ENCODE measurements at places on chromosomes 1 and 21. TPM values are rescaled to one million over a fixed set of nuclear protein-coding genes. Genes with fewer than 3 reads are reported as not detected.

DNA sequence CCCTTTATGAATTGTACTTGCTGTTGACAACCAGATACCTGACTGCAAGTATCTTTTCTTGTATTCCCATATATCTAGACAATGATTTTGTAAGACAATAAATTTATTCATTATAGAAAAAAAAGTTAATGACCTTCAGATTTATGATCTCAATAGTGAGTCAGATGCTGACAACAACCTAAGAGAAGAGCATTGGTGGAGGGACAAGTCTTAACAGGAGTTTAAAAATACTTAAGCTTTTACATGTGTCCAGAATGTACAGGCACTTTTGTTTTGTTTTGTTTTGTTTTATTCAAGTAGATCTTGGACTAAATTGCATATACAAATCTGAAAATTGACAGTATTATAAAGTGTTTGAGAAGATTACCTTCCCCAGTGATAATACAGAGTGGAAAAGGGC lies 1544.6 kb upstream of the B3GALT2 start:
- no peaks in the 10 kb centered on the region for H3K36me3 ChIP-seq
- H3K4me3 ChIP-seq, result no peak overlapping the region
- H3K27me3 ChIP-seq, result no peaks in the 10 kb centered on the region
- no peaks in the 10 kb centered on the region for H3K4me1 ChIP-seq
- H3K27ac ChIP-seq, result no peak overlapping the region

DNA sequence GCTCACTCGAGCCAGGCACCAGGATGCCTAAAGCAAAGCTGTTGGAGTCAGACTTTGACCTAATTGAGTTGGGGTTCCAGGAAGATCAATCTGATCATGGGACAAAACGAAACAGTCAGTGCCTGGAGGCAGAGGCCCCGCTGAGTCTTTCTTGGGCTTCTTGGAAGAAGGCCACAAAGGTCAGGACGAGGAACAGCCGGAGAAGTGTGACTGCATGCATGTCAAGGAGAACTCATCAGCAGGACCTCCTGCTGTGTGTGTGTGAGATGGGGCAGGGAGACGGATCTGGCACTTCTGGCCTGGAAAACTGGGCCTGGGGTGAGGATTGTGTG lies 190.8 kb downstream of the CAMTA1 start:
- no peaks in the 10 kb centered on the region for H3K27me3 ChIP-seq
- no peak overlapping the region for H3K4me3 ChIP-seq
- DNase-seq, result no peak
- H3K27ac ChIP-seq, result no peak overlapping the region

DNA sequence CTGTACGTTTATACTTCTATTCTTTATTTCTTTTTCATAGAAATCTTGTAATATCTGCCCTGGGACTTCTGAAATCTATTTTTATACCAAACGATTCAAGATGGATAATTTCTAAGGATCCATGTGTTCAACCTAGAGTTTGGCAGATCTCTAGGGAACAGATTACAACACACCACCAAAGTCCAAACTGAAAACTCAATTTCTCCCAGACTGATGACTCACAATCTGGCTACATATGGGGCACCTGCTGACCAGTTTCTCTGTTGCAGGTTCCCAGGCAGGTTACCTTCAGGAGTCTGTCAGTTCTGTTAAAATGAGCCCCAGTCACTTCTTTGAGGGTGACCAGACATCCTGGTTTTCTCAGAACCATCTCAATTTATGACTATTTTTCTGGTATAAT lies 439.4 kb downstream of the GPATCH2 start:
- H3K4me3 ChIP-seq, result no peak overlapping the region
- no peaks in the 10 kb centered on the region for H3K36me3 ChIP-seq
- no peak for DNase-seq

CFAP126 gene
- not detected for total RNA-seq

- DNase-seq, result no peak
- no peaks in the 10 kb centered on the region for H3K27me3 ChIP-seq
- no peak overlapping the region for H3K27ac ChIP-seq
- no peak overlapping the region for H3K4me3 ChIP-seq
- peaks cover 3% of the 10 kb centered on the region for H3K36me3 ChIP-seq
These were observed 8.8 kb downstream of the KCND3 start for GRCh38 chr1:111980686-111981085.

PLXNA2 gene
- total RNA-seq, result 2.8 TPM

- H3K27ac ChIP-seq, result no peak overlapping the region
- peaks cover 8% of the 10 kb centered on the region for H3K4me1 ChIP-seq
- no peaks in the 10 kb centered on the region for H3K27me3 ChIP-seq
- no peaks in the 10 kb centered on the region for H3K36me3 ChIP-seq
These were observed 21.5 kb upstream of the ARHGAP29 start for GRCh38 chr1:94258873-94259331.

GRCh38 chr1:37478890-37479254 lies 4.5 kb downstream of the ZC3H12A start:
- no peaks in the 10 kb centered on the region for H3K27me3 ChIP-seq
- peaks cover 30% of the 10 kb centered on the region for H3K36me3 ChIP-seq
- H3K4me1 ChIP-seq, result peaks cover 52% of the 10 kb centered on the region
- no peak for DNase-seq
- H3K27ac ChIP-seq, result peak overlapping the region; percentile 97

SLC35A3 gene
- 35.1 TPM for total RNA-seq

DNA sequence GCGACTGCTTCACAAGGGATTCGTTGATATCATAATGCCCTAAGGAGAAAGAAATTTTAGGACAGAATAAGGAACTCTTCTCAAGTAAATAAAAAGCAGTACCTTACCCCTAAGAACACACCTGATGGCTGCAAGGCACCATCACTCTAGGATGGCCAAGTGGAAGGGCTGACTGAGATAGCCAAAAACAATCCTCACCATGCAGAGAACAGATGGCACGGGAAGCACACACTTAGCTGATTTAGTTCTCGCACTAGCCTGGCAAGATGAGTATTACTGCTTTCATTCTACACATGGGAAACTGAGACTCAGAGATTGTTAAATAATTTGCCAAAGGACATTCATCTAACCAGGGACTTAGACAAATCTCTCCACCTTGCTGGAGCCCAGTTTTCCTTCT lies 43.8 kb downstream of the STPG1 start:
- no peaks in the 10 kb centered on the region for H3K4me1 ChIP-seq
- no peaks in the 10 kb centered on the region for H3K36me3 ChIP-seq
- no peak overlapping the region for H3K4me3 ChIP-seq
- no peak for DNase-seq

A3GALT2 gene
- total RNA-seq, result not detected

GRCh38 chr1:154329152-154329521 lies 3.8 kb downstream of the ATP8B2 start:
- no peaks in the 10 kb centered on the region for H3K36me3 ChIP-seq
- H3K4me1 ChIP-seq, result peaks cover 15% of the 10 kb centered on the region
- no peak overlapping the region for H3K27ac ChIP-seq

FAM110D gene
- 0.50 TPM for total RNA-seq

DNA sequence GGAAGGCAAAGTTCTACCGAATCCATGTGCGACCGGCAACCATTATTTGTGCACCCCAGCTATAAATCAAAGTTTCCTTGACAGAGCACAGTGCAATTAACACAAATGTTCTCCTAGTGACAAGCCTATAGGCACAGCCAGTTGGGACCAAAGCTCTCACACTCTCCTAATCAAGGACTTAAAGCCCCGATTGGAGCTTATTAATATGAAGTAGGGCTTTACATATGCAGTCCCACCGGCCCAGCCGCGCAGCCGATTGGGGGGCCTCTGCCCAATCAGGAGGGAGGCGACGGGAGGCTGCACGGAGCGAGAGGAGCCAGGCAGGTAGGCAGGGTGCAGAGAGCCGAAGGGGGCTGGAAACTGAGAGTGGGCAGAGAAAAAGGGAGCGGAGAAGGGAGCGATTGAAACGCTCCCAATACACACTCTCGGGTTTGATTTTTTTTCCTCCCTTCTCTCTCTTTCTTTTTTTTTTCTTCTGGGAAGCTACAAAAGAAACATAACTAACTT lies at the start of gene ESRRG:
Gene ESRRG, minus strand, starts transcription at position 156 of the 507 bp plus-strand sequence. Its CDS starts 130 bp downstream, at position 26.
- H3K36me3 ChIP-seq, result no peaks in the 10 kb centered on the region
- H3K4me3 ChIP-seq, result peak within 1 kb of the TSS; percentile 32
- peaks cover 11% of the 10 kb centered on the region for H3K4me1 ChIP-seq
- H3K27ac ChIP-seq, result no peak within 1 kb of the TSS

DNA sequence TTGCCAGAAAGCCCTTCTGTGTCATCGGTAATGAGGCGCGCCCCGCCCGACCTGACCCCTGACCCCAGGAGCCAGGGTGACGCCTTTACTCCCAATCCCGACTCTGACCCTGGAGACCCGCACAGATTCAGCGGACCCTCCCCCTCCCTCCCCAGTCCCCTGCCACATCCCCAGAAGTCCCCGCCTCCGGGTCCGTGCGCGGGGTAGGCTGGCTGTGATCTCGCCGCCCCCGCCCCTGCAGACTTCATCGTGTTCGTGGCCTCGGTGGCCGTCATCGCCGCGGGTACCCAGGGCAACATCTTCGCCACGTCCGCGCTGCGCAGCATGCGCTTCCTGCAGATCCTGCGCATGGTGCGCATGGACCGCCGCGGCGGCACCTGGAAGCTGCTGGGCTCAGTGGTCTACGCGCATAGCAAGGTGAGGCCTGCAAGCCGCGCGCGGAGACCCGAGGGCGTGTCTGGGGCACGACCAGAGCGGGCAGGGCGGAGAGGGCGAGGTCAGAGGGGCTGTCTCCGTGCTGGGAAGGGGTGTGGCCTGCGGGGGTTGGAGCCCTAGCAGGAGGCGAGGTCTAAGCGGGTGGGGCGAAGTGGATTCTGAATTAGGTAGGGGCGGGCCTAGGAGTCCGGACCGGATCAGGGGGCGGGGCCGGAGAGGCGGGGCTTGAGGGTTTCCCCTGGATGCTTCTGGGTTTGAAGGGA lies 34.8 kb downstream of the KCNQ4 start:
- H3K4me3 ChIP-seq, result no peak overlapping the region
- no peaks in the 10 kb centered on the region for H3K27me3 ChIP-seq
- H3K27ac ChIP-seq, result no peak overlapping the region
- no peaks in the 10 kb centered on the region for H3K36me3 ChIP-seq
- H3K4me1 ChIP-seq, result peaks cover 5% of the 10 kb centered on the region
- peak; percentile 96 for DNase-seq

Data from liver (tissue), 10 donors.